Activated T-cell treated with anti-CD3 and anti-CD28 coated beads for 48 hours (primary cell): ENCODE measurements at places on chromosomes 4 and X.

DNA sequence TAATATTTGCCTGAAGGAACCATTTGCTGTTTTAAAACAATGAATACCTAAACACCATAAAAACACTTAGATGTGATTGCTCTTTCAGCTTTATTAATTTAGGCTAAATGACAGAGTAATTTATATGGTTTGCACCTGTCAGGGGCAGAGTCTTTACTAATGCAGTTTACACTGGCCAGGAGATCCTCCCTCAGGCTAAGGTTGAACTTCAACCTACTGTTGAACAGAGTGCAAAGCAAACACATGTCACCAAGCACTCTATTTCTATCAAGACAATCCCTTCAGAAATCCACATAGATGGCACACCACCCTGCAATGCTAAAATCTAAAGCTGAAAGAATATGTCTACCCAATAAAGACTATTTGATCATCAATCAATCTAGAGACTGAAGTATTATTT, 147.3 kb downstream of the KLHL13 start:
- DNase-seq = no peak

DNA sequence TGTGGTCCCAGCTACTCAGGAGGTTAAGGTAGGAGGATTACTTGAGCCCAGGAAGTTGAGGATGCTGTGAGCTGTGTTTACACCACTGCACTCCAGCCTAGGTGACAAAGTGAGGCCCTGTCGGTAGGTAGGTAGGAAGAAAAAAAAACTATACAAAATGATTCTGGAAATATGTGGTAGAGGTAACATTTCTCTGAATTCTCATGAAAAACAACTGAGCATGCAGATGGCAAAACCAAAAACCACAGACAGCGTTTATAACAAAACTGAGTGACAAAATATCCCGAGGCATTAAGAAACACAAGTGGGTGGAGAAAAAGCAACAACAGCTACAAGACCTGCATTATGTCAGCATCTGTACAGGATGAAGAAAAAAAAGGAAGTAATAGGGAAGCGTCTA, 211.7 kb downstream of the DLG3 start:
- no peak for DNase-seq

DNA sequence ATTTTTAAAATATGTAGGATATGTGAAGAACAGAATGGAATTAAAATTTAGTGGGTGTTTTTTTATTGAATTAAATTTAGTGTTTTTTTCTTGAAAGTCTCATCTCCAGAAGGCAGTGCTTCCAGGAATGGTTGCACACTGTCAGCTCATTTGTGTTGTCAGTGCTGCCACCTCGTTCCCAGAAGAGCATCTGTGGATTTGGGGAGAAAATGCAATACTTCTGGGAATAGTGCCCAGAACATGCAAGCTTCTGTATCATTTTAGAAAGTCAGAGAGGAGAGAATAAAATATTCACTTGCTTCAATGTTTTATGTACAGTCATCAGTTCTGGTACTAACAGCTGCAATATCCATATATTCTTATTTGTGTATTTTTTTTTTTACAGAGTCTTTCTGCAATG, 608.8 kb downstream of the PCDH7 start:
- DNase-seq = no peak

GRCh38 chr4:40301603-40302002, 33.5 kb upstream of the CHRNA9 start:
- peak; percentile 31 for DNase-seq

- DNase-seq = no peak
Measured at GRCh38 chr4:150181536-150181935, 103.3 kb downstream of the DCLK2 start.

DNA sequence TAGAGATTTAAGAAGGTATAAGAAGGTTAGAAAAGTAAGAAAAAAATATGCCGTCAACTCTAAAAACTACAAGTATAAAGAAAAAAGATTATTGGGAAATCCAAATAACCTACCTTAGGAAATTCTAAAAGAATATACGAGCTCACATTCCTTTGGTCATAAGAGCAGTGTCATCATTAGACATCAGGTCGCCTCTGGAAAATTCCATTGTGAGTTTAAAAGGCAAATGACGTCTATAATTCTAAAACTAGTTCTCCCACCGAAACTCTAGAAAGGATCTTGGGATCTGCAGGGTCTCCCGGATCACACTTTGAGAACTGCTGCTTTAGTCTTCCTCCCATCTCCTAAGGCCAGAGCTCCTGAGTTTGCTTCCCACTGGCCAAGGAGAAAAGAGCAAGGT, 518 bp upstream of the SAT1 start:
- no peak for DNase-seq

GRCh38 chr4:122997463-122998101, 75.2 kb upstream of the NUDT6 start:
- DNase-seq = no peak

DNA sequence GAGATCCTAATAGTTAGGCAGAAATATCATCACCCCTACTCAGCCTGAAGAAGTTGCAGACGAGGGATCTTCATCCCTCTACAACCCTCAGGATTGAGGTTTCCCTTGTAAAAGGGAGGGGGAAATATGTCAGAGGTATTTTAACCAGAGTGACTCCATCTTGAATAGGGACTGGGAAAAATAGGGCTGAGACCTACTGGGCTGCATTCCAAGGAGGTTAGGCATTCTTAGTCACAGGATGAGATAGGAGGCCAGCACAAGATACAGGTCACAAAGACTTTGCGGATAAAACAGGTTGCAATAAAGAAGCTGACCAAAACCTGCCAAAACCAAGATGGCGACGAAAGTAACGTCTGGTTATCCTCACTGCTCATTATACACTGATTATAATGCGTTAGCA, 17.5 kb downstream of the IL13RA2 start:
- no peak for DNase-seq

- DNase-seq = no peak
Measured at GRCh38 chr4:138567696-138568095, 325.5 kb upstream of the SLC7A11 start.

DNA sequence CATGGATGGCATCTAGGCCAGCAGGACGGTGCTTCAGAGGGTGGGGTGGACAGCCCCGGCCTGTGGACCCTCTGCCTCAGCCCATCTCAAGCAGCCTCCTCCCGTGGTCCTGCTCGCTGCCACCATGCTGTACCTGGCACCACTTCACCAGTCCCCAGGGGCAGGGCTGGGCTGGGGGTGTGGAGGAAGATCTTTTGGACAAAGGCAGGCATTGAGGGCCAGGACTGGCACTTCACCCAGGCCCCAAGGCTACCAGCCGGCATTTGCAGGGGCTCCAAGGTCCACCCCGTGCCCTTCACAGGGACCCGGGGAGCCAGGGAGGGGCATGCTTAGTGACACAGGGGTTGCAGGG, 713 bp downstream of the PLXNB3 start:
- no peak for DNase-seq

GRCh38 chr4:100041646-100042045, 91.6 kb upstream of the H2AZ1 start:
- no peak for DNase-seq

DNA sequence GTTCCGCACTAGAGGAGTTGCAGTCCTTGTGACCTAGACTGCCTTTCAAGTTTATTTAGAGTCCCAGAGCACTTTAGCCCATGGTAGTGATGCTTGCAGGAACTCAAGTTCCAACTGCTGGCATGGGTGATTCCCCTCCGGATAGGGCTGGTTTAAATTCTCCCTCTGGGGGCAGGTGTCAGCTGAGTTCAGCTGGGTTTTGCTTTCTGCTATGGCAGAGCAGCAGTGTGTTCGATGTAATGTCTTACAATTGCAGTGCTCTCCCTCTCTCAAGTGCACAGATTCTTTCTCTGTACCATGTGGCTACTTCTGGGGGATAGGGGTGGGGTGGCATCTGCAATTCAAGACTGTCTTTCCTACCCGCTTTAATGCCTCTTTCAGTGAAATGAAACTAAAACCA, 164.8 kb upstream of the ZIC3 start:
- no peak for DNase-seq

GRCh38 chr4:127410644-127411043, 222.1 kb upstream of the INTU start:
- DNase-seq = no peak

DNA sequence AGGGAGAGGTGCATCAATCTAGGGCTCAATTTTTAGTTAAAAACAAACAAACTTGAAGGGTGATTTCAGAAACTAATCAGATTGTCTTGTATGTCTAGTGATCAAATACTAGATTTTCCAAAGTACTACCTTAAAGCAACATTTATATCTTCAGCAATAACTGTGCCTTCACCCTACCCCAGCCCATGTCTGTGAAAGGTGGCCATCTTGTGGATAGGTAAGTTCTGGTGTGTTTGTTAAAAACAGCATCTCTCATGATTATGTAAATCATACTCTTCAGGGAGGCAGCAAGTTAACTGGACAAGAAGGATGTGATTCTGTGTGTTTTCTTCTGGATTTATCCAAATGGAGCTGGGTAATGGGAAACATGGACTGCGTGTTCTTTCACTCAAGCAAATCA, 81.4 kb upstream of the ACSL1 start:
- no peak for DNase-seq

- no peak for DNase-seq
Measured at GRCh38 chr4:146330392-146330791, 116.1 kb downstream of the REELD1 start.

DNA sequence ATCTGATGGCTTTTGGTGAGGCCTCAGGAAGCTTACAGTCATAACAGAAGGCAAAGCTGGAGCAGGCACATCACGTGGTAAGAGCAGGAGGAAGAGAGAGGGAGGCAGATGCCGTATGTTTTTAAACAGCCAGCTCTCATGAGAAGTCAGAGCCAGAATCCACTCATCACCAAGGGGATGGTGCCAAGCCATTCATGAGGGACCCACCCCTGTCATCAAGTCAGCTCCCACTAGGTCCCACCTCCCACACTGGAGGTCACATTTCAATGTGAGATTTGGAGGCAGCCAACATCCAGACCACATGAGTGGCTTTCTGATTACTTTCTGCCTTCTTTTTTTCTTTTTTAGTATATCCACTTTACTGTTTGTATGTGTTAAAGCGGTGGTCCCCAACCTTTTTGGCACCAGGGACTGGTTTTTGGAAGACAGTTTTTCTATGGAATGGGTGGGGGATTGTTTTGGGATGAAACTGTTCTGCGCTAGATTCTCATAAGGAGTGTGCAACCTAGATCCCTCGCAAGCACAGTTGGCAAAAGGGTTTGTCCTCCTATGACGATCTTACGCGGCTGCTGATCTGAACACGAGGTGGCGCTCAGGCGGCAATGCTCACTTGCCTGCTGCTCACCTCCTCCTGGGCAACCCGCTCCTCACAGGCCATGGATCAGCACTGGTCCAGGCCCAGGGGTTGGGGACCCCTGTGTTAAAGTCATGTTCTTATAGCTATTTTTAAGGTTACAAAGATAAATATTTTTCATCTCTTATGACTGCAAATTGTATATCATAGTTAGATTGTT, 61.7 kb downstream of the SLIT2 start:
- no peak for DNase-seq

- DNase-seq = peak; percentile 5
Measured at GRCh38 chr4:82721819-82722423, 76.7 kb downstream of the SCD5 start.

DNA sequence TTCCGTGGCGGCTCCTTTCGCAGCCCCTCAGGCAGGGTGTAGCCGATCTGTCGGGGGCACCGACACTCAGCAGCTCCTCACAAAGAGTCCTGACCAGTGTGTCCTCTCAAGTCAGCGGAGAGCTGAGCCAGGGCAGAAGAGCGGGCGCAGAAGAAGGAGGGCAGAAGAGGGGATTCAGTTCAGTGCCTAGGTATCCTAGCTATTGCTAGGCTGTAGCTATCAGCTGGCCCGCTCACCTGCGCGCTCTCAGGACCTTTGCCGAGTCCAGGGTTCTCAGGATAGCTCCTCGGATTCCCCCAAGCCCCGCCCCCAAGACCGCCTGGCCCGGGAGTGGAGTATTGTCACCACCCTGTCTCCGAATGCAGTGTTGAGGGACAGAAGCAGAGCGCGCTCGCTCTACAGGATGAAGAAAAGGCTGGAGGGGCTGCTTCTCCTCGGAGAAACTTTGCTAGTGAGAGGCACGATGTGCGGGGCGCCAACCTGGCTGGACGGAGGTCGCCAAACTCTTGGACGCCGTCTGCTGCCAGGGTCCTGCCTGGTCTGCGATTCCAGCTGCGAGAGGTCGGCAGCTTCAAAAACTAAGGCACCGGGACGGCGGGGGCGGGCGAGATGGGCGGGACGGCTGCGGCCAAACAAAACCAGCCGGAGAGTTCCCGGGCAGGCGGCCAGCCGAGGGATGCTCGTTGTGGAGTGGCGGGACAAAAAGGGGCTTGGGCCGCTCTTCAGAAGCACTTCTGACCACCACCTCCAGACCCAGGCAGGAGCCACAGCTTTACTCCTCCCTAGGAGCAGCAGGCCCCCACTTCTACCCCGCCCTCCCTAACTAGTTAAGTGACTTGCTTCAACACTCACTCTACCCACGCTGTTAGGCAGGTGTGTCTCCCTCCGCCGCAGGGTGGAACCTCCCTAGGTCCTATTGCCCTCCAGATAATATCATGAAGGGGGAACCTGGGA, at the start of gene XKRX:
Gene XKRX, minus strand, starts transcription at position 258 of the 954 bp plus-strand sequence. CDS start 613 bp downstream, outside the sequence.
- peak; percentile 8 for DNase-seq

DNA sequence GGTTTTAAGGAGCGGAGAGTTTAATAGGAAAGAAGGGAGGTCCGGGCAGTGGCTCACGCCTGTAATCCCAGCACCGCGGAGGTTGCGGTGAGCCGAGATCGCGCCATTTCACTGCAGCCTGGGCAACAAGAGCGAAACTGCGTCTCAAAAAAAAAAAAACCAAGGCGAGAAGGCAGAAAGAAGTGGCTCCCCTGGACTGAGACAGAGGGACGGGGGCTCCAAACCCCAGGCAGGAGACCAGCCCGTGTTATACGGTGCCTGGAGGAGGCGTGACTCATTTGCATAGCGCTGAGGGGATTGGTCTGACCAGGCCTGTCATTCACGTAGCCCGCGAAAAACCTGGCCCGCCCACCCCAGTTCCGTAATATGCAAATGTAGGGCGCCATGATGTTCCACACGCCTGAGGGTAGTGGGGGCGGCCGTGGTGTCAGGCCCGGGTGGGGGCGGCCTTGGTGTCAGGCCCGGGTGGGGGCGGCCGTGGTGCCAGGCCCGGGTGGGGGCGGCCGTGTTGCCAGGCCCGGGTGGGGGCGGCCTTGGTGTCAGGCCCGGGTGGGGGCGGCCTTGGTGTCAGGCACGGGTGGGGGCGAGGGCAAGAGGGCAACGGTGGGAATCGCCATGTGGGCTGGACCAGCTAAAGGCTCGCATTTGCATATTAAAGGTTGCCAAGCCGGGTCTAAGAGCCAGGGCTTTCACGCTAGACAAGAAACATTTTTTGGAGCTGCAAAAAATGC, 2.1 kb downstream of the PLCXD1 start:
- DNase-seq = peak; percentile 86

DNA sequence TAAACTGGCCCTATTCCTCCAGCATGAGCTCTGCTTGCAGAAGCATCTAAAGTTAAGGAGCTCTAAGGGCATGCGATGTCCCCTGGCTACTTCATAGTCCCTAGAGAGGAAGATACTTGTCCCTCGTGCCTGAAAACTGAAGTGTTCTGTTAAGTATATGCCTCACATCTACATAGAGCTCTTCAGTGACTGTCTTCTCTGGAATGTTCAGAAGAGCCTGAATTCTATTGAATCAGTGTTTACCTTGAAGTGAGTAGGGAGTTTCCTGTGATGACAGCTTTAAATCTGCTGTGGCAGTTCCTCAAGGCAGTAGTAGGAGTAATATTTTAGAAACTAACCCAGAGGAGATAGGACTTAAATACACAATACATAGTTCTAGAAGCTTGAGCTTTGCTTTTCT, 111.2 kb downstream of the ZNF518B start:
- DNase-seq = no peak

- no peak for DNase-seq
Measured at GRCh38 chrX:14351611-14352303, 177.6 kb upstream of the GLRA2 start.

- DNase-seq = no peak
Measured at GRCh38 chrX:10471418-10471817, 149.0 kb downstream of the MID1 start.

- peak; percentile 6 for DNase-seq
Measured at GRCh38 chr4:113760094-113760794, 1.3 kb downstream of the CAMK2D start.
